CMK (cell line): ENCODE measurements at places on chromosomes 11 and 22.

DNA sequence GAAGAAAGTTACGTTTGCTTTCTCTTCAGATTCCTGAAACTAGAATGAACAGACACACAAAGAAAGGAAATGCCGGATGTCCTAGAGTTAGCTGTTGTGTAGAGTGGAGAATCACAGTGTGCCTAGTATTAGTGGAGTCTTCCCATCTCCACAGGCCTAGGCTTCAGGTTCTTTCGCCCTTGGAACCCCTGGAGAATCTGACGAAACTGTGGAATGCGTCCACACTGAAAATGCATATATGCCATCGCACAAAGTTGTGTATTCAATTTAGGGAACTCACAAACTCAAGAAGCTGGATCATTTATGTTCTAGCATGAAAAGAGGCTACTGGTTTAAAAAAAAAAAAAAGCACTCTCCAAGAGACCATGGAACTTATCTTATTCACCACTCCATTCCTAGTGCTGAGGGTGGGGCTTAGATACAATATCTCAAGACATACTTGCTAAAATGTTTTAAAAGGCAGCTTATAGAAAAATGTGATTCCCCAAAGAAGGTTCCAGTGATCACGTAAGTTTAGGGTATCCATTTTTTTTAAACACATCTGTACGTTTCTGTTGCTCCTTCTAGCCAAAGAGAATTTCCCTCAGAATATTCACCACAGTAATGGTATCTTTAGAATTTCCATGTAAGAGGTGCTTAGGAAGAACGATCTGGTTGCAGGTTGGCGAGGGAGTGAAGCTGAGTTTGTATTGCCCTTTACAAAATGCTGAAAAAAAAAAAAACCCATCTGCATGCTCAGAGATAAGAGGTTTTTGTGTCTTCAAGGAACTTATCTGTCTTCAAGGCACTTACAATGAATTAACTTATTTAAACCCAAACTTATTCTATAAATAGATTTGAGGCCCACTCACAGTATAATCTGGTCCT, 20.0 kb downstream of the MAML2 start:
- peak; percentile 75 for DNase-seq

- DNase-seq: no peak
These were observed 3.3 kb downstream of the ADORA2A start for GRCh38 chr22:24430431-24431308.

- no peak for DNase-seq
These were observed at the start of gene OR5D13 for GRCh38 chr11:55773138-55773537. Gene OR5D13, plus strand, starts transcription at chr11:55773438. Its CDS starts 0 bp downstream, at chr11:55773438.

DNA sequence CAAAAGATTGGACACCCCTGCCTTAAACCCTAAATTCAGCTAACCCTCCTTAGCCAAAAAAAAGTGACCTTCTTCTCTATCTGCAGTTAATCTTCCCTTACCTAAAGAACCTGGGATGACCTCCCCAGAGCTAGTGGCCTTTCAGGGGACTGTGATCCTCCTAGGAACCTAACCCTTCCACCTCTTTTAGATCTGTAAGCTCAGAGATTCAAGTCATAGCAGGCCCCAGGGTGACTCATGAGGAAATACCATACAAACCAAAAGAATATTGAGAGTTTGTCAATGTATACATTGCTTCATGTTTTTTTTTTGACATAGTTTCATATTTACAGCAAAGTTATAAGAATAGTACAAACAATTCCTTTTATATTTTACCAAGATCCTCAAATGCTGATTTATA, 38.3 kb upstream of the CXCR5 start:
- no peak for DNase-seq

DNA sequence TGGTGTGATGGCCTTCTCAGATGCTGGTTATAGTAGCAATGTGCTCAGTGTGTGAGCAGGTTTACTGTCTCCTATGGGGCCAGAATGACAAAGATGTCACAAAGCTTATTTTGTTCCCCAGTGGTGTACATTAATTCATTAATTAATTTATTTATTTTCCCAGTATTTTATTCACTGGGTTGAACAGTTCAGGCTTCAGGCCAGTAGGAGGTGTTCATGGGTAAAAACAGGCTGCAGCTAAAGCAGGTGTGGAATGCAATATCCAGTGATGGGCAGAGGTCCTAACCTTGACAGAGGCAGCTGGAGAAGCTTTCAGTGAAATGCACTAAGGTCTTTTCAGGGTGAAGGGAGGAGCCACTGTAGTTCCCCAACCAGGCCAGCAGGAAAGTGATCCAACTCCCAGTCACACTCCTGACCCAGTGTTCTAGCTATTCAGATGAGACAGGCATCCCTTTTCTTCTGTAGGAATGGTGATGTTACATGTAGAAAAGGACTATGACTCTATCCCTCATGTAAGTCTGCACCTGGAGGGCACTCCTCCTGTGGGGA, 7.8 kb upstream of the FANCF start:
- DNase-seq: no peak

DNA sequence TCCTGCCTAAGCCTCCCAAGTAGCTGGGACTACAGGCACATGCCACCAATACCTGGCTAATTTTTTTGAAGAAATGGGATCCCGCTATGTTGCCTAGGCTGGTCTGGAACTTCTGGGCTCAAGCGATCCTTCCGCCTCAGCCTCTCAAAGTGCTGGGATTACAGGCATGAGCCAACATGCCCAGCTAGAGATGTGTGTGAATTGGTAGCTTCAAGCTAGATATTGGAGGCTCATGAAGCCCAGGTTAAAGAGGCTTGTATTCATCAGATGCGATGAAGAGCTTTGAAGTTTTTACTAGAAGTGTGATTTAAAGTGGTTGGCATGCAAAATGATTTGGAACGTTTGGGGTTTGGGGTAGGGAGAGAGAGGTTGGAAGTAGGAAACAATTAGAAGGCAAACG, 19.6 kb downstream of the NF2 start:
- no peak for DNase-seq

- DNase-seq: no peak
These were observed 43.6 kb upstream of the DBX1 start for GRCh38 chr11:20203831-20204230.

- no peak for DNase-seq
These were observed 2.3 kb downstream of the NUDT8 start for GRCh38 chr11:67627441-67627811.

DNA sequence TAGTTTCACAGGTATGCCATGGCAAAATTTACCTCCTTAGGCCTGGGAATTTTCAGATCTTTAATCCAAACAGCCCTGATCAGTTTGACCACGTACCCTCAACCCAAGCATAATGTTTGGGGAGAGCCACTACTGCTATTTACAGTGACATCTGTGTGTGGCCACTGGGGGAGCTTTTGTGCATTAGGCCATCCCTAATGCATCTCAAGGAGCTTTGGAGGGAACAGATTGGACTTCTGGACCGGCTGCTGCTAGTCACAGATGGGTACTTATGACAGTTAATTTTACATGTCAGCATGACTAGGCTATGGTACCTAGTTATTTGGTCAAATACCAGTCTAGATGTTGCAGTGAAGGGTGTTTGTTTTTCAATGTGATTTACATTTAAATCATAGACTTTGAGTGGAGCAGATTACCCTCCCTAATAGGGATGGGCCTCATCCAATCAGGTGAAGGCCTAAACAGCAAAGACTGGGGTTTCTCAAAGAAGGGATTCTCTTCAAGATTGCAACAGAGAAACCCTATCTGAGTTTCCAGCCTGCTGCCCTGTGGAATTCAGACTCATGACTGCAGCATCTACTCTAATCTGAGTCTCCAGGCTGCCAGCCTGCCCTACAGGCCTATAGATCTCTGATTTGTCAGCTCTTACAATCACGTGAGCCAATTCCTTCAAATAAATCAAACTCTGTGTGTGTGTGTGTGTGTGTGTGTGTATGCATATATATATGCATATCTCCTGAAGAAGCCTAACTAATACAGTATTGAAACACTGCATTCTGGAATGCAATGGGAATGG, 38.0 kb upstream of the GALNT18 start:
- no peak for DNase-seq

DNA sequence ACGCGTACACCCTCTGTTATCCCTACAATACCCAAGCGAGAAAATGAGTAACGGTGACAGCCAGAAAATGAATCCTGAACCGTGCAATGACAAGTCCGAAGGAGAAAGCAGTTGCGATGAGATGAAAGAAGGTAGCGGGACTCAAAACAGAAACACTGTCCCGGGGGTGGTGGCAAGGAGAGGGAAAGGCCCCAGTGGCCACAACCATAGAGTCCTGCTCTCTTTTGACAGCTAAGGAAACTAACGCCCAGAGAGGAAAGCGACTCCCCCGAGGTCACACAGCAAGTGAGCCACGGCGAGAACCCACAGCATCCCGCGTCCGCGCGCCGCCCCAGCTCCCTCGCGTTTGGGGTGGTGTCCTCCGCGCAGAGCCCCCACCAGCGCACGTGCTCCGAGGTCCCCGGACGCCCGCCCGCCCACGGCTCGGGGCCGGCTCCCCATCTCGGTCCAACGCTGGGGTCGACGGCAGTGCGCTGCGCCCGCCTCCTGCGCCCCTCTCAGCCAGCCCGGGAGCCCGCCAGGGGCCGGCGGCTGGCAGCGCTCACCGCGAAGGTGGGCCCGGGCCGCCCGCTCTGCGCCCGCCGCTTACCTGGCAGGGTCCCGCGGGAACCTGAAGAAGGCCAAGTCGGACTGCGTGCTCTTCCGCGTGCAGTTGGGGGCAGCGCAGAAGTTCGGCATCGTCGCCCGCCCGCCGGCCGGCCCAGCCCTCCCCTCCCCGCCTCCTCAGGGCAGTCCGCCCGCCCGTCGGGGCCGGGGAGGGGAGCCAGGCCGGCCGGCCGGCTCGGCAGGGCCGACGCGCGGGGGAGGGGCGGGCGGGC, 564 bp downstream of the THAP12 start:
- DNase-seq: peak; percentile 49

DNA sequence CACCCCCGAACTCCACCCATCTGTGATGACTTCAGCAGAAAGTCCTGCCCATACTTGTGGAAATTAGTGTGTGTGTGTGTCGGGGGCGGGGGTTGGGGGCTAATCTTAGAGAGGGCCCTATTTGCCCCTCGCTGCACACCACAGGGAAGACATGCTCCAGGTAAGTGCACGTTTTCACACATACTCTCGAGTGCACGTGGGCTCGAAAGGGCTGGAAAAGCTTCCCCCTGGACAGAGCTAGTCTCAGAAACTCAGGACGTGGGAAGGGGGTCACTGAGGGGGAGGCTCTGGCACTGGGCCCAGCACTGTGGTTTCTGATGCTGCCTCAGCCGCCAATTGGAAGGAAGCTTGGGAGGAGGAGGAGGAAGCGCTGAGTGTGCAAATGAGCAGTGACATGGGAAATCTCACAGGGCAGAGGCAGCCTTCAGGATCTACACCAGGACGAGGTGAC, 40.7 kb upstream of the CD82 start:
- DNase-seq: peak; percentile 31

GRCh38 chr22:31898926-31899325, 45.4 kb upstream of the YWHAH start:
- DNase-seq: no peak

GRCh38 chr22:32607086-32607485, 132.5 kb downstream of the FBXO7 start:
- no peak for DNase-seq
